ENCODE measurements at places on chromosomes 1 and 21.

- no peak for DNase-seq
Measured at GRCh38 chr1:194081444-194081843, 895.0 kb upstream of the B3GALT2 start.

- DNase-seq, result no peak
Measured at GRCh38 chr1:56466538-56466937, 112.8 kb downstream of the PLPP3 start.

- DNase-seq, result no peak
Measured at GRCh38 chr1:208731981-208732821, 488.0 kb upstream of the PLXNA2 start.

GRCh38 chr1:162191396-162192305 lies 122.2 kb downstream of the NOS1AP start:
- no peak for DNase-seq

- DNase-seq, result no peak
Measured at GRCh38 chr1:2966449-2967328, 54.6 kb upstream of the ACTRT2 start.

GRCh38 chr1:223363057-223363855 lies 720 bp downstream of the SUSD4 start:
- DNase-seq, result no peak

GRCh38 chr21:15557925-15558324 lies 171.9 kb upstream of the USP25 start:
- no peak for DNase-seq

GRCh38 chr1:33249422-33249821 lies 6.9 kb upstream of the ZNF362 start:
- DNase-seq, result no peak

GRCh38 chr1:33908324-33908956 lies 44.6 kb downstream of the HMGB4 start:
- DNase-seq, result no peak

GRCh38 chr1:55747408-55747841 lies 532.3 kb upstream of the USP24 start:
- no peak for DNase-seq

- no peak for DNase-seq
Measured at GRCh38 chr21:31895077-31895835, 22.4 kb downstream of the HUNK start.

All from AML-193 (cell line).